Activated naive CD8-positive, alpha-beta T cell treated with anti-CD3 and anti-CD28 coated beads, Interleukin-2, amount 10 ng/mL, durations not matched to agents 7 days and 5 days (primary cell): ENCODE measurements at places on chromosomes 5 and 9. TPM values are rescaled to one million over a fixed set of nuclear protein-coding genes. Genes with fewer than 3 reads are reported as not detected.

GFPT2 gene
- 10.1 TPM for total RNA-seq

FBXW11 gene
- total RNA-seq, result 37.7 TPM

TNFSF8 gene
- 56.4 TPM for total RNA-seq

SIT1 gene
- 174 TPM for total RNA-seq

KIAA0825 gene
- total RNA-seq, result 2.2 TPM

SYNPO gene
- total RNA-seq, result 0.28 TPM

PPP3R2 gene
- not detected for total RNA-seq

PCDHA9 gene
- not detected for total RNA-seq

CDX1 gene
- total RNA-seq, result not detected

CTXN3 gene
- total RNA-seq, result not detected

TEK gene
- not detected for total RNA-seq

SLC30A5 gene
- 34.8 TPM for total RNA-seq

PCDHGA3 gene
- total RNA-seq, result 0.14 TPM
